WTC11 (cell line): ENCODE measurements at places on chromosomes 3 and 15. TPM values are rescaled to one million over a fixed set of nuclear protein-coding genes. Genes with fewer than 3 reads are reported as not detected.
A peak's percentile ranks its signal among the peaks of the same experiment; 100 is the strongest.

DNA sequence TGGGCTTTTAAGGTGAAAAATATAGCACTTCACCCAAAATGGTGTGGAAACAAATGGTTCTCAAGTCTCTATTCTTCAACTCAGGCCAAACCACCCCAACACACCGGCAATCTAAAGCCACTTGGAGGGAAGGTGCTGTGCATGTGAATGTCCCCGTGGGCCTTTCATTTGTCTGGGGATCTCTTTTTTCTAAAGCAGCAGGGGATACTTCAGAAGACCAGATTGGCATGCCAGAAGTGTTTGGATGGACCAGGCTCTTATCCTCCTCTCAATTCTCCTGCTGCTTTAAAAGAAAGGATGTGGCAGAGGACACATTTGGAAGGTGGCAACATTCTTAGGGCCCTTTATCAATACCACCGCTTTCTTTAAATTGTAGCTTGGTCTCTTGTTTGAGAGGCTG is 193.1 kb downstream of the MEIS2 start:
- no peak for DNase-seq

- DNase-seq, result no peak
These were observed 391.4 kb downstream of the KCNH8 start for GRCh38 chr3:19539518-19540392.

- DNase-seq, result peak; percentile 80
These were observed 34.7 kb upstream of the NDUFB4 start for GRCh38 chr3:120561251-120562045.

Gene GOLGA6L24
- total RNA-seq, result not detected in 3 replicates

DNA sequence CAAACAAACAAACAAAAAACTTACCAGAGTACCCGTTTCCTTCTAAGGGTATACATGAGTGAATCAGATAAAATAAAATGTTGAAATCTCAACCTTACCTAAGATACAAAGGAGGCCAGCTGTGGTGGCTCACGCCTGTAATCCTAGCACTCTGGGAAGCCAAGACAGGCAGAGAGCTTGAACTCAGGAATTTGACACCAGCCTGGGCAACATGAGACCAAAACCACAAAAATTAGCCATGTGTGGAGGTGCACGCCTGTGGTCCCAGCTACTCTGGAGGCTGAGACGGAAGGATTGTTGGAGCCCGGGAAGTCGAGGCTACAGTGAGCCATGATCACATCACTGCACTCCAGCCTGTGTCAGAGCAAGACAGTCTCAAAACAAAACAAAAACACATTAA is 11.0 kb upstream of the FAM219B start:
- DNase-seq, result no peak

- no peak for DNase-seq
These were observed 91.8 kb downstream of the ABHD5 start for GRCh38 chr3:43782541-43782940.

Gene GATA2
- total RNA-seq, result 1.3 to 1.6 TPM (median 1.5 TPM) in 3 replicates

DNA sequence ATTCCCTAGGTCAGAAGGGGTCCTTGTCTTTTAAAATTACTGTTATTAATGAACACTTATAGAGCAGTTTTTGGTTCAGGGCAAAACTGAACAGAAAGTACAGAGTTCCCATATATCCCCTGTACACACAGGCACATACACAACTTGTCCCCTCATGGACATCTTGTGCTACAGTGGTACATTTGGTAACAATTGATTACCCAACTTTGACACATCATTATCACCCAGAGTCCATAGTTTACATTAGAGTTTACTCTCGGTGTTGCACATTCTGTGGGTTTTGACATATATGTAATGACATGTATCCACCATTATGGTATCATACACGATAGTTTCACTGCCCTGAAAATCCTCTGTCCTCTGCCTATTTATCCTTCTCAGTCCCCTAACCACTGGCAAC is 984 bp upstream of the EDC3 start:
- no peak for DNase-seq

GRCh38 chr15:45169608-45170480 is 17.9 kb downstream of the SHF start:
- DNase-seq, result no peak

Gene PYGO1
- 0.46 to 0.55 TPM (median 0.50 TPM) in 3 replicates for total RNA-seq

- no peak for DNase-seq
These were observed 101.9 kb downstream of the SOX14 start for GRCh38 chr3:137866001-137866400.

Gene PARP3
- total RNA-seq, result 2.8 to 2.9 TPM (median 2.8 TPM) in 3 replicates

- no peak for DNase-seq
These were observed 16.7 kb upstream of the CLRN1 start for GRCh38 chr3:150989208-150989607.

GRCh38 chr15:45203182-45203581 is 15.4 kb upstream of the SHF start:
- no peak for DNase-seq

Gene SUCNR1
- not detected in 3 replicates for total RNA-seq

DNA sequence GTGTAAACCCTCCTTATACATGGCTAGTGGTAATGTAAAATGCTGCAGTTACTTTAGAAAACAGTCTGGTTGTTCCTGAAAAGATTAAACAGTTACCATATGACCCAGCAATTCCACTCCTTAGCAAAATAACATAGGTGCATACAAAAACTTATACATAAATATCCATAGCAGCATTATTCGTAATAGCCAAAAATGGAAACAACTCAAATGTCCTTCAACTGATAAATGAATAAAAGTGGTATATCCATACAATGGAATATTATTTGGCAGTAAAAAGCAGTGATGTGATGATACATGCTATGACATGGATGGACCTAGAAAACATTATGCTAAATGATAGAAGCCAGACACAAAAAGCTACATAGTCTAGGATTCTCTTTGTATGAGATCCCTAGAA is 31.6 kb upstream of the SIN3A start:
- DNase-seq, result no peak

- DNase-seq, result no peak
These were observed 29.6 kb downstream of the MGLL start for GRCh38 chr3:127792541-127793292.

Gene GABRB3
- total RNA-seq, result 168 to 203 TPM (median 172 TPM) in 3 replicates

GRCh38 chr15:63156755-63157117 is 541 bp downstream of the RPS27L start:
- no peak for DNase-seq

Gene CPLX3
- total RNA-seq, result 0.09 to 0.21 TPM (median 0.09 TPM) in 3 replicates

GRCh38 chr3:51943451-51944391 is 1.6 kb downstream of the PARP3 start:
- DNase-seq, result peak; percentile 10

DNA sequence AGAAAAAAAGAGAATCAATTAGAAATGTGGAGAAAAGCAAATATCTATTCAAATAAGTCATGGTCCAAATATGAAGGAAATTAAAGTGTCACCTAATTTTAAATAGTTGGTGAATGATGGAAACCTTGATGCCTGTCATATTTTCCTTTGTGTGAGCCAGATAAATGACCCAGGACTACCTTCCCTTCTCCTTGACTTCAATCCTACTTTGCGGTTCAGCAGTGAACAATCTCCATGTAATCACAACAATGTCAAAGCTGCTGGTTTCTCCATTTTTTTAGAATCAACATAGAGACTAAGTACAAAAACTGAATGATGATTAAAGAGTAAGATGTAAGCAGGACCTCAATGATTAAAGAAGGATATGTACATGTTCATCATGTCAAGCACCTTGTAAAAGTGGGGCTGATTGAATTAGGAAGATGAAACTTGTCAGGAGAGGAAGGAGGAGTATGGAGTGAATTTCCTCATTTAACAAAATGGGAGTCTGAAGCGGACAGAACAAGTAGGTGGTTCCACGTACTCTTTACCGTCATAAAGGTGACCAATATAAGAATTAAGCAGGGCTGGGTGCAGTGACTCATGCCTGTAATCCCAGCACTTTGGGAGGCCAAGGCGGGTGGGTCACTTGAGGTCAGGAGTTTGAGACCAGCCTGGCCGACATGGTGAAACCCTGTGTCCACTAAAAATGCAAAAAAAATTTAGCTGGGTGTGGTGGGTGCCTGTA is 43.1 kb downstream of the TRPM1 start:
- no peak for DNase-seq

DNA sequence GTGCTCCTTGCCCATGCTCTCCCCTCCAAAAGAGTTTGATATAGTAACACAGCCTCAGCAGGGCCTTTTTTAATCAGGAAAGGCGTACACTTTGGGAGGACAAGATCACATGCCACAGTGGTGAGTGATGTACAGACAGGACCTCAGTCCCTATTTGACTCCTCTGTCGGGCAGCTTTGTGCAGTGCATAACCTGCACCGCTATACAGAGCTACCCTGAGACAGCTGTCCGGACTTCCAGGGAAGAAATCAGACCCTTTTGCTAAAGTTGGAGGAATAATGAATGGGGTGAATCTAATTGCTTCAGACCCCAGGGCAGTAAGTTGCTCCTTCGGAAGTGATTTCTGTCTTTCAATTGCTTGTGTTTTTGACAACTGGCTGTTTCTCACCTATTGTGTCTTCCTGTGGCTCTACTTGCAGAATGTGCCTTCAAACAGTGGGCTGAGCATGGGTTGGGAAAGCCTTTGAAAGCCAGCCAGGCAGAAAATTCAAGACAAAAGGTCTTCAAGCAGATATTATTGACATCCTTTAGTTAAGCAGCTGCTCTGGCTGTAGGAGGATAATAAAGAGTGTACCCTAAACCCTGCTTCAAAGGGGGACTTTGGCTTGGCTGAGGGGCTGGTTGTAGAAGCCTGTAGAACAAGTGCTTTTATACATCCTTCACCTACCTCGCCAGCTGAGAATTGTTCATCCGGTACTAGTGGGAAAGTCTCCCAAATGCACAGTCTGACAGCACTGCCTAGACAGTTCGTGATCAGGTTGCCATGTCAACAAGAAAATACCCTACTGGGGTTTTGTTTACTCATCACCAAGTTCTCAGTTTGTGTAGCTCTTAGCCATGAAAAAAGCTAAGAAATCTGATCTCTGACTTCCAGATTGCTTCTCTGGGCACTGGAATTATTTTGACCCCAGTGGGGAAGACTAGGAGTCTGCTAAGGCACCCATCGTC is 35.1 kb downstream of the SNTN start:
- DNase-seq, result no peak

- DNase-seq, result no peak
These were observed 40.3 kb downstream of the CTNNB1 start for GRCh38 chr3:41239587-41239986.

DNA sequence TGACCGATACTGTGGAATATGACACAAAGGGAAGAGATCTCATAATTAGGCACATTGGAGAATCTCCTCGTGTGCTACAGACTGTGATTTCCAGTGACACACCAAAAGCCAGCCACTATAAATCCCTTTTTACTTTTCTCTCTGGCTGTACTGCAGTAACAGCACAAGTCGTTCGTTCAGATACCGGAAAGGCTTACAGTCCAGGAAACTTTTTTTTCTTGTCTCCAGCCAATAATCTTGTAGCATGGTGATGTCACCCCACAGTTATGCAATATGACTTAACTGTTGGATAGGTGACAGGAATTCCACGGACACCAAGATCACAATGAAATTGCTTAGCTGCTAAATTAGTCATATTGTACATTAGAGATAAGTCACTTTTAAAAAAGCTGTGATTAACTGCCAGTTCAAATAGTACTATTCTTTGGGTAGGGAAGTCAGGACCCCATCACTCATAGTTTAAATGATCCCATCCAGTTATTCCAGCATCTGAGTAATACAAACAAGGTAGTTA is 36.3 kb upstream of the TSC22D2 start:
- no peak for DNase-seq

GRCh38 chr3:185983495-185984141 is 45.8 kb upstream of the TRA2B start:
- peak; percentile 82 for DNase-seq

DNA sequence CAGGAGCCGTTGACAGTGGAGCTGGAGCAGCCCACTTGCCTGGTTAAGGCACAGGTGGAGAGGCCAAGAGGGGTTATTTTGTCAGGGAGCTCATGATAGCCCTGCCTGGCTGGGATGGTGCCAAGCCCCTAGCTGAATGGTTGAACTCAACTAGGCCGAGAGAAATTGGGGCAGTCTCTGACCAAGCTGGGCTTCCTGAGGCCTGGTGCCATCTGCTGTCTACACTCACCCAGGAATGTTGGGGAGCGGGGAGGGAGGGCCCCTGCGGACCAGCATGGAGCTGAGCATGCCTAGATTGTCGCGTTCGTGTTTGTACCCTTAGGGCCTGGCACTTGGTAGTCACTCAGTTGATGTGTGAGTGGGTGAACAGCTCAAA is 1.2 kb downstream of the BRPF1 start:
- DNase-seq, result no peak

DNA sequence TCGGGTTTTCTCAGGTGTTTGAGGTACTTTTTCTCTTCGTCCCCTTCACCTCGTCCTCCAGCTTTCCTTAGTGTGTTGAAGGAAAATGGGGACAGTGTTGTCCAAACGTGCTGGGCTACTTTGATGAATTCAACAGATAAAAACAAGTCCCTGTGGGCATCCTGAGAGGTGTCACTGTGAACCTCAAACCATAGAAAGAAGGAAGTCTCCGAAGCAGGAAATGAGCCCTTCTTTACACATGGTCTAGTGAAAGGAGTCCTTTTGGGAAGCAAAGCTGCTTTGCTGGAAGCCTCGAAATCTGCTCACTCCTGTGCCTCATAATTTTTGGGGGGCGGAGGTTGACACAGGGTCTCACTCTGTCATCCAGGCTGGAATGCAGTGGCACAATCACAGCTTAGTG is 10.6 kb downstream of the IL17RB start:
- no peak for DNase-seq

Gene ISLR2
- 8.1 to 9.4 TPM (median 8.9 TPM) in 3 replicates for total RNA-seq

DNA sequence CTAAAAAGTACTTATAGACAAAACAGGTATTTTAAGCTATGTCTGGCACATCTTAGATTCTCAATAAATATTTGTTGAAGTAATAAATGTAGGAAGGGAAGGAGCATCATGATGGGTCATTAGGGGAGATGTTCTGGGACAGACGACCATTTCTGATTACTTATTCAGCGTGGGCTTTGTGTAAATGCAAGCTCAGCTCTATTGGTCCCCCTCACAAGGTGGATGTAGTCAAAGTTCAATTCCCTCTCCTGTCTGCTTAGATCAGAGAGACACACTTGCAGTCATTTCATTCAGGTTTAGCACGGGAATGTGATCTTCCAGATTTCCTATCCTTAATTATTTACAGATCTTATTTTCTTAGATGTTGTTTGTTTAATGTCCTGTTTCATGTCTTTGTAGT is 7.5 kb downstream of the GAP43 start:
- no peak for DNase-seq

DNA sequence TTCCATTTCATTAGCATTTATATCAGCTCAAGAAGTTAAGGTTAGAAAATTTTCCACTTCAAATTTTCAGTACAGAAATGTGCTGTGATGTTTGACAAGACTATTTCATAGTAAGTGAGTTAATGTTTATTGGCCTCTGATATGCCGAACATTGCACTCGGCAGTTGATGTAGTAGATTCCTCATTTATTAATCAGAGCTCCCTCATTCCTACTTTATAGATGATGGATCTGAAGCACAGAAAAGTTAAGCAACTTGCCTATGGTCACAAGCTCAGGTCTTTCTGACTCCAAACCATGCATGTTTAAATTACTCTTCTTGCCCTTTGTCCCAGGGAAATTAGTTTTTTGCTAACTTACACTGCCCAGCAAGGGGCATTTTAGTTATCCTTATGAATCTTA is 92.0 kb downstream of the ATG7 start:
- DNase-seq, result no peak

- DNase-seq, result no peak
These were observed 33.6 kb downstream of the PARP14 start for GRCh38 chr3:122714273-122714672.

- DNase-seq, result no peak
These were observed 235.7 kb downstream of the GREM1 start for GRCh38 chr15:32953533-32953910.

- DNase-seq, result no peak
These were observed 21.0 kb downstream of the CHST2 start for GRCh38 chr3:143140550-143140949.

- DNase-seq, result no peak
These were observed 6.9 kb downstream of the CHCHD4 start for GRCh38 chr3:14117468-14118399.

GRCh38 chr3:109081746-109082510 is 36.0 kb downstream of the MORC1 start:
- DNase-seq, result peak; percentile 52

Gene CHAC1
- total RNA-seq, result 17.2 to 31.0 TPM (median 17.7 TPM) in 3 replicates
